ENCODE measurements at places on chromosomes 7 and 10.

DNA sequence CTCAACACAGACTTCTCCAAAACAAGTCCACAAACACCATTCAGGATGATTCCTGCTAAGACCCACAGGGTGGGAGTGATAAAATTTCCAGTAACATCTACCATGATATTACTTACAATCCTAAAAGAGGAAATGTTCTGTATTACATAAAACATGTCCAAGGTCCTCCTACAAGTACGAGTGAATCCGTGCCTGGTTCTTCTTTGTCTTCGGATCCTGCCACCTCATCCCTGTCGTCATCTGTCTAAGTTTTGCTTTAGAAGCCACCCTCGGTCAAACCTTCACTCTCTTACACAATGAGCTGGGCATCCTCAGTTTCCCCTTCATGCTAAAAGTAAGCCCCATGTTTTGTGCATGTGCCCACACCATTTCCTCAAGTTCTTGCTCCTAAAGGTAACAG is 279.0 kb downstream of the KCNMA1 start:
- no peak for DNase-seq

DNA sequence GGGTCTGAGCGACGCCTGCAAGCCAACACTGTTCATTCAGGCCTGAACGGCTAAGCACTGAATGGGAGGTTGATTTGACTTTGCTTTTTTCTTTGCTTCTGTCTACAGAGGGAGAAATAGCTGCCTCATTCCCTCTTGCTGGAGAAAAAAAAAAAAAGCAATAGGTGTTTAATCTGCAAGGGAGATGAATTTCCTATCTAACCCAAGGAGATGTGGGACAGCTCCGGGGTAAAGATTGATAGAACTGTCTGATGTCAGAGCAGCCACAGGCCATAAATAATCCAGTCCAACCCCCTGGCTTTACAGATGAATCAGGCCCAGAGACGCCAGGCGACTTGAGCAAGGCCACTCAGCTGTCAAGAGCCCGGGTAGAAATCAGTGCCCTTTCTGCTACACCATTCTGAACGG is 168.0 kb downstream of the ARHGAP12 start:
- no peak for DNase-seq

- peak; percentile 18 for DNase-seq
Observed at GRCh38 chr7:88546808-88547207, 212.7 kb upstream of the ZNF804B start.

DNA sequence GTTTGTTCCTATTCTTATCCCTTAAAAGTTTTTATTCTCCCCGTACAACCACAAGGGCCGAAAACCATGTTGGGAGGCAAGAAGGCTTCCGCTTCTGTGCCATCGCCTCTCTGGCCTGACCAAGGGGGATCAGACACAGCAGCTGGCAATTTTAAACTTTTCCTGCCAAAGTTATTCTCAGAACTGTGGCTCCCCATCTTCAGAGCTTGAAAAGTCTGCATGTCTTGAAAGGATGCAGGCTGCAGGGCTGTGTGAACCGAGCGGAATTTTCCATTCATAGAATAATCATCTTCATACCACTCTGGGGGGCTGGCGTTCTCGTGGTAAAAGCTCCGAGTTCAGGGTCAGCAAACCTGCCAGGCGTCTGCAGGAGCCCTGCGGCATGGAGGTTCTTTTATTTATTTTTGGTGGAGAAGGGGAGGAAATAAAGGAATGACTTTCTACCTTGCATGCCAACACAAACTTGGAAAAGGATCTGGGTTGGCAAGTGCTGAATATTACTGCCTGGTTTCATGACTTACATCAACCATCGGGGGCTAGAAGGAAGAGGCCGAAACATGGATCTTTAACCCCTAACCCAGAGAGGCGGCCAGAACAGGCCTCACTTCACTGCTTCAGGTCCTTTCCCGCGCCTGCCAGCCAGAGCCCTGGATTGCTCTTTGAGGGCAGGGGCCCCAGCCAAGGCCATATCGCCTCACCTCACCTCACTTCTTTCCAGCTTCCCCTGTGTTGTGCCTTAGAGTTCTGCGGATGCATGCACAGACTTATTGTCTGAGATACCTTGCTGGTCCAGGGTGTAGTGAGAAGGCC is 3.0 kb upstream of the NANOS1 start:
- DNase-seq = no peak

DNA sequence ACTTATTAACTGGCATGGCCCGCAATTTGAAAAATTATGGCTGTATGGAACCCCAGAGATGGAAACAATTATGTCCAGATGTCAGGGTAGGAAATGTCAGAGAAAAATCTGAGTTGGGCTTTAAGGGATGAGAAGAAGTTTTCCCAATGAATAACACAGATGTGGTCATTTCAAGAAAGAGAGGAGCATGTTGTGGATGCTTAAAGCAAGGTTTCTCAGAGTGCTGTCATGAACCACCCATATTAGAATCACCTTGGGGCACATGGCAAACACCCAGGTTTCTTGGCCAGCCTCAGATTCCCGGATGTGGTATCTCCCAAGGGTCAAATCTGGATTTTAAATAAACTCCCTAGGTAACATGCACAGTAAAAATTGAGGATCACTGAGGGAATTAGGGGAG is 43.6 kb downstream of the LAMB4 start:
- DNase-seq = no peak

DNA sequence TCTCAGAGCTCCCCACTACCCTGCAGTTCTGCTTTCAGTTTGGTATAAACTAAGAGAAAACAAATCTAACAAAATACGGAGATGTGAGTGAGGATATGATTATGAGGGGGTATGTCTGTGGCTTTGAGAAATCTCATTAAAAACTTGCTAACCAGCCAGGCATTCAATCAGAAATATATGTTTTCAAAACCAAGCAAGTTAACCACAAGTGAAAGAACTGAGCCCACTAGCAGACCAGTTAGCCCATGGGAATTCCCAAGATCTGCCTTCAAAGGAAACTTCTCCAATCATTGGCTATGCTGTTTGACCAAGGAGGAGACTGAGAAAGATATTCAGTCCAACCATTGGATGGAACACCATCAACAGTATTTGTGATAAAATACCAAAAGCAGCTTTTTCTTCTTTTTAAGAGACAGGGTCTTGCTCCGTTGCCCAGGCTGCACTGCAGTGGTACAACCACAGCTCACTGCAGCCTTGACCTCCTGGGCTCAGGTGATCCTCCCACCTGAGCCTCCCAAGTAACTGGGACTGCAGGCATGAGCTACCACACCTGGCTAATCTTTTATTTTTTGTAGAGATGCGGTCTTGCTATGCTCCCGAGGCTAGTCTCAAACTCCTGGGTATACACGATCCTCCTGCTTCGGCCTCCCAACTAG is 41.2 kb downstream of the FGFR2 start:
- no peak for DNase-seq

- DNase-seq = no peak
Observed at GRCh38 chr10:102714621-102715455, at the start of gene SFXN2. TSS of gene SFXN2 (plus strand) at chr10:102714636. CDS start at chr10:102726637, 12,001 bp downstream.

DNA sequence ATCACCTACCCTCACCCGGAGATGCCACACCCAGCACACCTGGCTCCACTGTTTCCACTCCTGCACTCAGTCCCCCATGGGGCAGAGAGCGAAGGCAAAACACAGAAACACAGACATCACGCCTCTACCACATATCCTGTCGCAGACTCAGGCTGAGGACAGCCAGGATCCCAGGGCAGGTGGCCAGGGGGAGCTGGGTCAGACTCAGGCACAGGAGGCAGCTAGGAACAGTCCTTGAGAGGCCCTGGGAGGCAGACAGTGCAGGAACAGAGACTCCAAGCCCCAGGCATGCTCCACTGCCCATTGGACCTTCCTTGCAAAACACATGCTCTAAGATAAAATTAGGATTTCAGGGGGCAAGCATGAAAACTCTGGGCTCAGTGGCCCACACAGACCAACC is 154.4 kb upstream of the C7orf33 start:
- DNase-seq = no peak

- DNase-seq = no peak
Observed at GRCh38 chr7:129292861-129293260, 68.0 kb downstream of the AHCYL2 start.

DNA sequence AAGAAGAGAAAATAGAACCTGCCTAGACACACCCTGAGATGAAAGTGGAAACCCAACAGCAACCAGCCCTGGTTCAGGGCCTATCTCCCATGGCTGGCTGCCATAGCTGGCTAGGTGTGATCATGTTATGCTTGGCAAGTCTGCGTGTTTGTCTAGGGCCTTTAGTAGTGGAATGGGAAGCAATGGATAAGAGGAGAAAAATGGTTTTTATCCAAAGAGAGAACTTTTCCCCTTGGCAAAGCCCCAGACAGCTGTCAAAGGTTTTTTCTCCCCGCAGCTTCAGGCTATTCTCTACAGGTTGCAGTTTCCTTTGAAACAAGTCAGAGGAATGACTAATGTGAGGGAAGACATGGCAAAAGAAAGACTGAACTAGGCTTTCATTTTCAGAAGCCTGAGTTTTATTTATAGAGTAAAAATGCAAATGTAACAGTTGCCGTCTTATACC is 161.5 kb downstream of the SEMA3D start:
- no peak for DNase-seq

- DNase-seq = no peak
Observed at GRCh38 chr10:126705951-126706565, 35.6 kb upstream of the C10orf90 start.

DNA sequence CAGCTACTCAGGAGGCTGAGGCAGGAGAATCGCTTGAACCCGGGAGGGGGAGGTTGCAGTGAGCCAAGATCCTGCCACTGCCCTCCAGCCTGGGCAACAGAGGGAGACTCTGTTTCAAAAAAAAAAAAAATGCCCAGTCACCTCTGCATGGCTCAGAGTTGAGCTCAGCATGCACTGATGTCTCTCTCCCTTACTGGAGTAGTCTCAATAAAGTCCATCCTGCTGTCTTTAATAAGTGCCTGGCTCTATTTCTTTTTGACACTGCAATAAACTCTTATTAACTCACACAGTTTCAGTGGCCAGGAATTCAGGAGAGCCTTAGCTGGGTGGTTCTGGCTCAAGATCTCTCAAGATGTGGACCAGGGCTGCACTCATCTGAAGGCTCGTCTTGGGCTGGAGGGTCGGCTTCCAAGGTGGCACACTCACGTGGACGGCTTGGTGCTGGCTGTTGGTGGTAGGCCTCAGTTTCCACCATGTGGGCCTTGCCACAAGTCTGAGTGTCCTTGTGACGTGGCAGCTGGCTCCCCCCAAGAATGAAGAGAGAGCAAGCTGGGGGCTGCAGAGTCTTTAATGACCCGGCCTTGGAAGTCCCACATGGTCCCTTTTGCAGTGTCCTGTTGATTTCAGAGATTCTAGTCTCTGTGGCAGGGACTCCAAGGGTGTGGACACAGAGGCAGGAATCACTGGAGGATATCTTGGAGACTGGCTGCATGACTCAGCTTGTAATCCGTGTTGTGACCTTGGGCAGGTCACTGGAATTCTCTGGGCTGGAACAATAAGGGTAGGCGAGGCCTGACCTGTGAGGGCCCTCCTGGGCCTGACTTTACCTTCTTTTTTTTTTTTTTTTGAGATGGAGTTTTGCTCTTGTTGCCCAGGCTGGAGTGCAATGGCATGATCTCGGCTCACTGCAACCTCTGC is 85.9 kb upstream of the KMT2C start:
- no peak for DNase-seq

DNA sequence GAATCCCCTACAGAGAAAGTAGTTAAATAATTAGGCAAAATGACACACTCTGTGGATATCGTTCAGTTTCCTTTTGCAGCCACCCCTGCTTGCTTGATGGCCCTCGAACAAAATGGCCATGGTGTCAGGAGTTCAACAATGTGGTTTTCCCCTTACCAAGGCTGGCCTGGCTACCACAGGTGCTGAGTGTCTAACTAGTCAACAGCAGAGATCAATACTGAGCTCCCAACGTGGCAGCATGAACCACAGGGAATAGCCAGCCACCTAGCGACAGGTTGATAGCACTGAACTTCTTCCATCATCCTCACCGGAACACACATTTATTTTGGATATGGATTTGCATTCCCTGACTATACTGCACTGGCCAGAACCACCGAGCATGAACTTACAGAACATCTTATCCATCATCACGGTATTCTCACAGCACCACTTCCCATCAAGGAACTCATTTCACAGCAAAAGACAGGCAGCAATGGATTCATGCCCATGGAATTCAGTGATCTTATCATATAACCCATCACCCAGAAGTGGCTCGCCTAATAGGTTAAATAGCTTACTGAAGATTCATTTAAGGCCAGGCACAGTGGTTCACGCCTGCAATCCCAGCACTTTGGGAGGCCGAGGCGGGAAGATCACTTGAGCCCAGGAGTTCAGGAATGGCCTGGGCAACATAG is 6.3 kb downstream of the C10orf67 start:
- no peak for DNase-seq

DNA sequence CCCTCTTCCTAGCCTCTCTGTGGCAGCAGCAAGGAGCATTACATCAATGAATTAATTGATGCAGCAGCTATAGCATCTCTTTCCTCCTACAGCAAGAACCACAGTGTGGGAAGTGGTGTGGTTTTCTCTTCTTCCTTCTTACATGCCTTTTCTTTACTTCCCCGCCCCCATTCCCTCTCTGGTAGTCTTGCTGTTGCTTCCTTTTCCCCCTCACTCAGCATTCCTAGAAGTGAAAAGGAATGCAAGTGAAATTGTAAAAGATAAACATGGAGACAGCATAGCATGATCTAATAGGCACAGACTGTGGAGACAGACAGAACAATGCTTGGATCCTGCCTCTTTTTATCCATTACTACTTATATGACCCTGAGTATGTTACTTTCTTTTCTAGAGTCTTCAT is 370.5 kb upstream of the BMPER start:
- DNase-seq = no peak

- DNase-seq = no peak
Observed at GRCh38 chr7:66974986-66975590, 20.3 kb downstream of the SBDS start.

GRCh38 chr10:116696919-116697318 is 45.4 kb downstream of the HSPA12A start:
- no peak for DNase-seq

DNA sequence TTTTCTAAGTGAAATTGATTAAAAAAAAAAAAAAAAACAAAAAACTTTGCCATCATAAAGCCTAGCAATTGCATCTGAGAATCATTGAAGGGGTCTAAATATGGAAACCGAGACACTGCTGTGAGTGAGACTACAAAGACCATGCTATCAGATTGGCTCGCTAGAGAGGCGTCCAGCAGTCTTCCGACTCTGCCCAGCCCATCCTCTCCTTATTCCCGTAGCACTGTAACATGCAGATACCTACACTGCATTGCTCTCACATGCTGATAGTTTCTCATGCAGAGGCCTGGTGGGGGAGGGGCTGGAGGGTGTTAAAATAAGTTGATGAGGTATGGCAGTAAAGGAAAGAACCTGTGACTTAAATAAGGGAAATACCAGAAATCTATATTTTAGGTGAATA is 130.7 kb downstream of the NRF1 start:
- no peak for DNase-seq

- no peak for DNase-seq
Observed at GRCh38 chr7:77222819-77223218, 23.2 kb upstream of the FGL2 start.

- DNase-seq = no peak
Observed at GRCh38 chr10:29392376-29393021, 103.6 kb downstream of the LYZL1 start.

DNA sequence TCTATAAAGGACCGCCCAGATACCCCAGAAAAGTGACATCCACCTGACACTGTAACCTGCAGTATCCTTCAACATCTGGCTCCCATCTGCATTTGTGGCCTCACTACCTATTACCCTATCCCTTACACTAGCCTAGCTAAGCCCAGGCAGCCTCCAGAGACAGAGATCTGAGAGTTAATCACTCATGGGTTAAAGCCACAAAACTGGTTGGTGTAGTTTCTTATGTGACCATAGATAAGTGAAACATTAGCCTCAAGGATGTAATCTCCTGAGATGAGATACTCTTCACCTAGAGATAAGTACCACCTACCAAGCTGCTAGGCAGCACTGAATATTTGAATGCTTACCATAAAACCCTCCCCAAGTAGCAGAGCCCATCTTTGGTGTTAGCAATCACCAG is 35.4 kb downstream of the CTTNBP2 start:
- DNase-seq = no peak

Measured in HS-5 (cell line).